Head of caudate nucleus (tissue), 42 donors: ENCODE measurements at places on chromosomes 5 and 9.

DNA sequence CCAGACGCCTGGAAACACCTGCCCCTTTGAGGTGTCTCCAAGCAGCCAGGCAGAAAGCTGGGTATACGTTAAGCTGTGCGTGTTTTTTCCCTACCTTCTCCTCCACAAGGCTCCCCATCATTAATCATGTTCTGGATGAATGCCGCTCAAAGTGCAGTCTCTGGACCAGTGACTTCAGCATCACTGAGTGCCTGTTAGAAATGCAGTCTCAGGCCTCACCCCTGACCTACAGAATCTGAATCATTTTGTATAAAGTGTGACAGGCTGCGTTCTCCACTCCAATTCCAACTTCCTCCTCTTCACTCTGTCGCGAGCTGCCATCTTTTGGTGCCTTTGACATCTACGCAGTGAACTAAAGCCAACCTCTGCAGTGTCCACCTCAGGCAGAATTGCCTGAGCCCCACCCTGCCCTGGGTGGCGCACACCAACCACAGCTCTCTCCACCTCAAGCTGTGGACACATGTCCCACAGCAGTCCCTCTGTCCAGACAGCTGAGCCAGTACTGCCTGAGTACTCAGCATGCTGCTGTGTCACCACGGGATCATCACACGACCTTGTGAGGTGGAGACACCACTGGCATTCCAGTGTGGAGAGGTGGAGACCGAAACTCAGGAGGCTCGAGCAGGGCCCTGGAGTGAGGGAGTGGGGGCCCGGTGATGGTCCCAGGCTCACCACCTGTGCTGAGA, 14.2 kb downstream of the PTPN3 start:
- DNase-seq = no peak

DNA sequence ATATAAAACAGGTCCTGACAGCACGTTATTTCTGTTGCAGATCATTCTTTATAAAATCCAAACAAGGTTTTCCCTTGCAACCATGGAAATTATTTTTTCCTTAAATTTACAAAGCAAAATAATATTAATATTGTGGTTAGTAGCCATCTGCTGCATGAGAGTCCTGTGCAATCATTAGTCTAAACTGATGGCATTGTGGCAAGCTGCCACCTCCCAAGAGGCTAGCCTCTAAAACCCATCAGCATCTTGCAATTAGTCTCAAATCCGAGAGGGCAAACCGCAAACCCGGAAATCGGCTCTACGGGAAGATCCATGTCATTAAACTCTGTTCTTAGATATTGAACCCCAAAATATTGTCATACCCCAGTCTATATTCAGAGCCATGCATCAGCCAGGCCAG, 11.3 kb upstream of the CDH6 start:
- no peak for DNase-seq

DNA sequence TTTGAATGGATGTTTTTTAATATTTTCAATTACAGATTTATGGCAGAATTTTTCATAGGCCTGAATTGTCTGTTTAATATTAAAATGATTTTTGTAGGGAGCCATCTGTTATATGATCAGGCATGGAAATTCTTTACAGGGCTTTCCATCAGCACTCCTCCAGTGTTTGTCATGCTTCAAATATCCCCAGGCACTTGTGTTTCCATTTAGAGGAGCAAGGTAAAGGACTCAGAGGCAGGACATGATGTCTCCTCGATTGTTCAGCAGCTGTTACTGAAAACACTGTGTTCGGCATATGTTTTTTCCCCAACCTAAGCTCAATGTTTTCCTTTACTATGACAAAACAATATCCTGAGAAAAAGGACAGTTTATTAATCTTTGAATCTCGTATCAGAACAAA, 172.3 kb upstream of the RFX3 start:
- DNase-seq = no peak

- DNase-seq = no peak
Observed at GRCh38 chr5:137355708-137356107, 143.4 kb downstream of the SPOCK1 start.
